Epithelial cell of alveolus of lung (primary cell): ENCODE measurements at places on chromosomes 1 and 21. TPM values are rescaled to one million over a fixed set of nuclear protein-coding genes. Genes with fewer than 3 reads are reported as not detected.

RNF223 gene
- not detected in 2 replicates for total RNA-seq

AMIGO1 gene
- 0.78 and 2.0 TPM in 2 replicates for total RNA-seq

RHBDL2 gene
- 0.26 TPM in 1 of 2 replicates, not detected in the other for total RNA-seq

S100A16 gene
- total RNA-seq, result 125 and 475 TPM in 2 replicates

OR2M3 gene
- not detected in 2 replicates for total RNA-seq

RCC2 gene
- 45.0 and 46.8 TPM in 2 replicates for total RNA-seq

FCGR2B gene
- not detected in 2 replicates for total RNA-seq
